ENCODE measurements at places on chromosomes 13 and 19. TPM values are rescaled to one million over a fixed set of nuclear protein-coding genes. Genes with fewer than 3 reads are reported as not detected.

Gene KCNN4
- total RNA-seq, result not detected

Gene KLF1
- total RNA-seq, result not detected

Gene RXFP2
- not detected for total RNA-seq

Gene PNMA8B
- 5.6 TPM for total RNA-seq

Gene CILP2
- total RNA-seq, result 6.0 TPM

Gene ZNF284
- total RNA-seq, result 7.8 TPM

Gene KIR2DL3
- total RNA-seq, result not detected

Gene FFAR2
- not detected for total RNA-seq

Gene THAP8
- total RNA-seq, result 5.3 TPM

Gene C13orf42
- total RNA-seq, result not detected

Gene ADAT3
- 11.7 TPM for total RNA-seq

Gene ZNF850
- total RNA-seq, result 3.0 TPM

Gene CGB3
- total RNA-seq, result not detected

Gene KLK2
- total RNA-seq, result not detected

Gene ZNF93
- total RNA-seq, result 9.1 TPM

Gene ZNF567
- total RNA-seq, result 3.8 TPM

Gene F7
- not detected for total RNA-seq

Gene RNF225
- total RNA-seq, result not detected

Gene ZNF8
- 4.8 TPM for total RNA-seq

Gene CERS1
- total RNA-seq, result 1.0 TPM

Gene TNPO2
- 34.3 TPM for total RNA-seq

Gene MCOLN1
- total RNA-seq, result 10.4 TPM

Gene HTR2A
- total RNA-seq, result 0.16 TPM

Gene ATP1A3
- total RNA-seq, result 0.13 TPM

Gene ZNF738
- total RNA-seq, result 3.1 TPM

Gene MAST1
- 0.88 TPM for total RNA-seq

Gene DIAPH3
- 16.0 TPM for total RNA-seq

Gene GJB6
- not detected for total RNA-seq

Gene SLC25A15
- total RNA-seq, result 7.7 TPM

Gene PABPC3
- total RNA-seq, result 0.56 TPM

Gene LGALS13
- total RNA-seq, result not detected

Gene BRME1
- total RNA-seq, result not detected

Gene SMIM44
- not detected for total RNA-seq

Gene IZUMO2
- not detected for total RNA-seq

Gene ZNF560
- total RNA-seq, result 1.2 TPM

Gene PLPP2
- 14.2 TPM for total RNA-seq

Gene OR7D4
- total RNA-seq, result not detected

Gene GPR18
- not detected for total RNA-seq

Gene FFAR3
- not detected for total RNA-seq

Gene ZNF681
- 1.8 TPM for total RNA-seq

Gene LSR
- total RNA-seq, result 1.4 TPM
